ENCODE measurements at places on chromosomes 3 and 15. TPM values are rescaled to one million over a fixed set of nuclear protein-coding genes. Genes with fewer than 3 reads are reported as not detected.

EHD4 gene
- 54.2 TPM for total RNA-seq

DNA sequence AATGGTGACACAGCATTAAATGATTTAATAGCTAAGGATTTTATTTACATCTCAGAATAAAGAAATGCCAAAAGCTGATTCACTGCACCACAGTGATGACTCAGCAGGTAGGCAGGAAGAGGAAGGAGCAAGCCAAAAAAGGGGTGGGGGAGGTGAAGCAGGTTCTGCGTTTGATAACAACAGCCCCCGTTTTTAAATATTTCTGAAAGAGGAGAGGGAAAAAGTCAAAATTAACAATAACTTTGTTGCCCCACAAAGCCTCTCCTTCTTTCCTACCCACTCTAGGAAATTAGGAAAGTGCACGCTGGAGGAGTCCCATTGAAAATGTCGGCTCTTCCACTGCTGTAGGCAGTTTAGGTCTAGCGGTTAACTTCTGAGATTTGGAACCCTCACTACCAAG is 9.9 kb upstream of the CCDC54 start:
- no peak for DNase-seq

- no peak for DNase-seq
Measured at GRCh38 chr3:141071681-141072260, 20.6 kb downstream of the SPSB4 start.

DNA sequence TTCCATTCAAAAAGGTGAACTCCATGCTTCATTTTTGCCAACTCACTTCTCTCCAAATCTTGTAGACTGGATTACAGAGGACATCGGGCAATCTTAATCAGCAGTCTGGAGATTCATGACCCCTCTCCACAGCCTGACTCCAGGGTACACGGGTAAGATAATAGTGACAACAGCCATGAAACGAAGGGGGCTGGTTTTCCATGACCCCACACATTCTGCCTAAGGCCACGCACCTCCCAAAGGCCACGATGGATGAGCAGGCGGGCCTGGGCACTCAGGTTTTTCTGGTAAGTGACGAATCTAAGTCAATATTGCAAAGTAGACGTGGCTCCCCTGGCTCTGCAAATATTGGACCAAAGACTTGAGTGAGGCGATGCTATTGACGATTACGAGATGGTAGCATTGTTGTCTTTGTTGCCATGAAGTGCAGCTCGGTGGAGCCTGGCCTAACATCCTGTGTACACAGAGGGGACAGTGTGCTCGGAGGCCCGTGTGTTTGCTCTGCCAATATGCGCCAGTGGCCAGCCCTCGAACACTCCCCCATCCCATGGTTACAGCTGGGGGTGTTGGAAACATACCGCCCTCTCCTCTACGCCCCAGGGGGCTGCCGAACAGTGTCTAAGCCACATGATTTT is 119.1 kb downstream of the OPA1 start:
- DNase-seq = no peak

DNA sequence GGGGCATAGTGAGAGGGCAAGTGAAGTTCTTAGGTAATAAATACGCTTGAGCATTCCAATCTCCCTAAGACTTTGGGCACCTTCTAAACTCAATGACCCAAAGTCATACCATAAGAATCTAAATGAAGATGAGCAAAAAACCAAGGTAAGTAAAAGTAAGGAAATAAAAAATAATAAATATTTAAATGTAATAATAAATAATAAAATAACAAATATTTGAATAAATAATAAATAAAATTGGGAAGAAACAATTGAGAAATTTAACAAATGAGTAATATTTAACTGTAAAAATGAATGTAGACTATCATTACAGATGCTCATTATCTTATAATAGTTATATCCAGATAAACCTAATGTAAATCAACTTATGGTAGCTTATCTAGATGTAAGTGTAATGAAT is 391.7 kb downstream of the WDR72 start:
- DNase-seq = no peak

All from HT-29 (cell line).